ENCODE measurements at places on chromosomes 5 and 9.

DNA sequence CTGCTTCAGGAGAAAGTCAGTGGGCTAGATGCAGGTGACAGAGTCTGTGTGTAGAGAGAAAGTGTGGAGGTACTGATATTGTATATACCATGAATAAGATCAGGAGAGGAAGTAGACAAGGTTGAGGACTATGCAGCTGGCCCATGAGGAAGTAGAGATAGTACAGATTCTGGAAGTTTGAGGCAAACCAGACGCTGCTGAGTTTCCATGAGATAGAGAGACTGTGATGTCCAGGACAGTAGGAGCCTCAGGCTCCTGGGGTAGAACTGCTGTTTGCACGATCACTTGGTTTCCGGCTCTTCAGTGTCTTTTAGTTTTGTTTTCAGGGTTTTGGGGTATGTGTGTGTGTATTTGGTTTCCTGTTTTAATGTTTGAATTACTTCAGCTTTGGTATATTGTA lies 13.6 kb downstream of the OTULINL start:
- DNase-seq = no peak

GRCh38 chr5:156356238-156356637 lies 29.3 kb downstream of the SGCD start:
- no peak for DNase-seq

GRCh38 chr5:141360685-141361084 lies 891 bp downstream of the PCDHGB2 start:
- DNase-seq = no peak

- DNase-seq = no peak
Measured at GRCh38 chr5:173960986-173961385, 28.0 kb upstream of the C5orf47 start.

- DNase-seq = no peak
Measured at GRCh38 chr9:38331141-38331540, 61.4 kb upstream of the ALDH1B1 start.

GRCh38 chr5:145854651-145855258 lies 18.1 kb downstream of the GRXCR2 start:
- no peak for DNase-seq

DNA sequence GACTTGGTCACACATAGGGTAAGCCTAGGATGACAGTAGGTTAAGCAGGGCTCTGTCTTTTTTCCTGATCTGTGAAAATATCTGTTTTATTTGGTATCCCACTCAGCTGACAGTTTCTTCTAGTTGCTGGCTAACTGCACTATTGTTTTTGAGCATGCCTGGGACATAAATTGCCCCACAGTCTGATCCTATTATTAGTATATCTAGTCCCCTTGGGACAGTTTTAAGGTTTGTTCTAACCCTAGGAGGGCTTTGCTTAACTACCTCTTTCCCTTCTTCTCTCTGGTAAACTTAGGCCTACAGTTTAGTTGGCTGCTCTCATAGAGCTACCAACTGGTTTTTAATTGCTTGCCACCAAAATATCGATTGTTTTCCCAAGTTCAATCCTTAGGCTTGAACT lies 446.6 kb downstream of the ARHGEF28 start:
- no peak for DNase-seq
